ENCODE measurements at places on chromosomes 3 and 15.

DNA sequence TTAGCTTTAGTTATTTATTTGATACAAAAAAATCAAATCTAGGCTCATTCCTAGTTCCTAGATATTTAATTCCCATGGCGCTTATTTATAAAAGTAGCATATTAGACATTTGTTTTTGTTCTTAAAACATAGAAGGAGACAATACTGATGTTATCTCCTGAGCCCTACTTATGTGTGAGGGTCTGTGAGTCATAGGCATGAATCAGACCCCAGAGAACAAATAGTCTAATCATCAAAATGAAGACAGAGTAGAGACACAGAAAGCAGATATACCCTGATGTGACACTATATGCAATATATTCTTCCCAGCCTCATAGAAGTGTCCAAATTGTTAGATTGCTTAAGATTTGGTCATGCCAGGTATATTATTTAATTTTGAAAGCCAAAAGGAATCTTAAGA, 44.9 kb downstream of the PEX5L start:
- H3K27me3 ChIP-seq = no peaks in the 10 kb centered on the region
- no peaks in the 10 kb centered on the region for H3K36me3 ChIP-seq
- H3K27ac ChIP-seq = no peak overlapping the region
- no peak overlapping the region for H3K4me3 ChIP-seq

GRCh38 chr15:79523266-79523665, 91.1 kb downstream of the MINAR1 start:
- DNase-seq = no peak
- no peaks in the 10 kb centered on the region for H3K4me1 ChIP-seq
- no peaks in the 10 kb centered on the region for H3K36me3 ChIP-seq

GRCh38 chr3:195751560-195751959, 30.8 kb downstream of the MUC20 start:
- peaks cover 5% of the 10 kb centered on the region for H3K27me3 ChIP-seq
- no peak for DNase-seq
- H3K27ac ChIP-seq = no peak overlapping the region
- H3K4me3 ChIP-seq = no peak overlapping the region

DNA sequence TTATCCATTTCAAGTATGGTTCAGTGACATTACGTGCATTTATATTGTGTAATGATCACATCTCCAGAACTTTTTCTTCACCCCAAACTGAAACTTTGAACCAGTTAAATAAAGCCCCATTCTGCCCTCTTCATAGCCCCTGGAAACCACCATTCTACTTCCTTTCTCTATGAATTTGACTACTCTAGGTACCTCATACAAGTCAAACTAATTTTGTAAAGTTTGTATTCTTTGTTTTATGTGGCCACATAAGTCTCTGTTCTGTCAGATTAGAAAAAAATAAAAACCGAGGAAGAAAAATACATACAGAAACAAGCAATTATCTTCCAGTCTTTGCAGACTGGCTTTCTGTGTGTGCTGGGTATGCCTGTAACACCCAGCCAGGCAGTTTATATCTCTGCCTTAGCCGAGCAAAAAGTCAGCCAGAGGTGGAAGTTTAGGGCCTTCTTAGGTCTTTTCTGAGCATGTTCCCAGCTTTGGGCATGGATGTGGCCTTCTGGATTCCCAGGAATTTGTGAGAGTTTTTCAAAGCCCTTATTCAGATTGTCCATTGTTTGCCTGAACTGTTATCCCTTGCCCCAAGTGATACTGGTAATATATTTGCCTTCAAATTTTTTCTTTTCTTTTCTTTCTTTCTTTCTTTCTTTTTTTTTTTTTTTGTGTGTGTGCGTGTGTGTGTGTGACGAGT, 6.0 kb upstream of the GRAMD1C start:
- DNase-seq = no peak
- no peaks in the 10 kb centered on the region for H3K27me3 ChIP-seq
- no peak overlapping the region for H3K4me3 ChIP-seq
- peaks cover 10% of the 10 kb centered on the region for H3K4me1 ChIP-seq

DNA sequence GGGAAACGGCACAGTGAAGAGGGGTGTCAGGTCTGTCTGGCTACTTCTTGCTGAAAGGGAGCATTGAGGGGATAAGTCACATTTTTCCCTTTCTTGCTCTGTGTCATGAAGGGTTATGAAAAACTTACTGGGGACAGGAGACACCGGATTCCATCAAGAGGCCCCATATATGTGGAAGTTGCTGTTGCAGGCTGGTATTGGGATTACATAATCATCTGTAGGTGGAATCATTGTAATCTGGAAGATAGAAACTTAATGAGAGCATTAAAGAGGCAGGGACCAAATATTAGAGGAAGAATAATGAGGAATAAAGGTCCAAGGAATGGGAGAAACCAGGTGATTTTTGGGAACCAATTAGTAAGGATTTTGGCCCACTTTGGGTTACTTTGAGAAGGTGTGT, 4.2 kb upstream of the TCAIM start:
- H3K27ac ChIP-seq = no peak overlapping the region
- H3K36me3 ChIP-seq = peaks cover 2% of the 10 kb centered on the region
- H3K4me1 ChIP-seq = peaks cover 12% of the 10 kb centered on the region

DNA sequence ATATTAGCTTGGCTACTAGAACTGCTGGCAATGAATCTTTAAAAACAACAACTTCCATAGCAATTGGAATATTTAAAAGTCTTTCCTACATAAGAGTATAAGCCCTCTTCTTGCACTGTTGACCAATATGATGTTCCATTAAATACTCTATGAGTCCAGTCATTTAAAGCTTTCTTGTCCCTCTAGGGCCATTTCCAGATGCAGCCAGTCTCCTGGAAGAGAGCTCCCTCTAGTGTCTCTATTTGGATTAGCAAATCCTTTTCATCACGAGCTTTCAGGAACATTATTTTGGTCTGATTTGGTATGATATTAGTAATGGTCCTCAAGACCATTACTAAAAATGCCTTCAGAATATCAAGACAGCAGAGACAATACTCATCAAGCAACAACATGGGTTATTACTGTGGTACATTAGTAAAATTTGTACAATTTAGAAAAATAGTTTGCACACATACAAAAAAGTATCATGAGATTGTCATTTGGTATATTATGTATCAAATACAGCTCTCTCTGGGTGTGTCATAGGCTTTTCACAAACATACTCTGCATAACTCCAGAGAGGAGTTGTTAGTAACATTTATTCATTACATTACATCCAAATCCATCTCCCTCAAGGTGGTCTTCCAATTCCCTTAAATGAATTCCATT, 101.3 kb downstream of the DPH6 start:
- no peaks in the 10 kb centered on the region for H3K4me1 ChIP-seq
- no peak overlapping the region for H3K4me3 ChIP-seq
- no peak overlapping the region for H3K27ac ChIP-seq
- DNase-seq = no peak
- peaks cover 2% of the 10 kb centered on the region for H3K36me3 ChIP-seq

DNA sequence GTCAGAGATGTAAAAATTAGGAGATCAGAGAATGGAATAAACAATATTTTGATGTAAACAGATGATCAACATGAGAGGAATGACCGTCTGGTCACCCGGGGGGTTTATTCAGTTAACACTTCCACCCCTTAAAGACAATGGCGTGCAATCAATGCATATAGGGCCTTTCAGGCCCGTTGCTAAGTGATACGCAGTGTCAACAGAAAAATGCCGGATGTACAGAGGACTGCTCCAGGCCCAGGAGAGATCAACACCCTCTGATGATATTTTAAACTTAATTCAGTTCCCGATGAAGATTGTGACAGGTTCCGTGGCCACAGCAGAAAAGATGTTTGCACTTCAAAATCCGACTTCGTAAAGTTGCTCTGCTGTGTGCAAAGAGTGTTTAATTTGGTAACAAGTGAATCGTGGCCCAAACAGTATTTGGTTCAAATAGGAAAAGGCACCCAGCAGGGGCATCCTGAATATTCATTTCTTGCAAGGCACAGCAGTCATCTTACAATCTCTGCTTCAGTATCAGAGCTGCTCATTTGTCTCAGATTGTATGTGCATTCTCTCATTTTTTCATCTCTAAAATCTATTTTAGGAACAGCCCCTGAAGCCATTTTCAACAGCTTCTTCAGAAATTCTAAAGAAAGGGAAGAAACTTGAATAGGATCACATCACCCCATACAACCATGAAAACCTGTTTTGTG, 72.6 kb downstream of the FOXB1 start:
- H3K27ac ChIP-seq = peak overlapping the region; percentile 86
- H3K27me3 ChIP-seq = peaks cover 10% of the 10 kb centered on the region
- H3K4me3 ChIP-seq = peak overlapping the region; percentile 82
- H3K4me1 ChIP-seq = peaks cover 59% of the 10 kb centered on the region
- peak; percentile 8 for DNase-seq

GRCh38 chr15:100571592-100572167, 30.3 kb downstream of the LINS1 start:
- peaks cover 56% of the 10 kb centered on the region for H3K4me1 ChIP-seq
- H3K4me3 ChIP-seq = peak overlapping the region; percentile 51
- H3K27ac ChIP-seq = peak overlapping the region; percentile 95
- no peak for DNase-seq
- peaks cover 4% of the 10 kb centered on the region for H3K36me3 ChIP-seq

GRCh38 chr3:44974416-44974815, 1.6 kb downstream of the ZDHHC3 start:
- H3K27ac ChIP-seq = peak overlapping the region; percentile 44
- peaks cover 11% of the 10 kb centered on the region for H3K36me3 ChIP-seq
- peak overlapping the region; percentile 99 for H3K4me3 ChIP-seq
- DNase-seq = no peak
- peaks cover 65% of the 10 kb centered on the region for H3K4me1 ChIP-seq
- H3K27me3 ChIP-seq = no peaks in the 10 kb centered on the region

- H3K36me3 ChIP-seq = no peaks in the 10 kb centered on the region
- H3K27me3 ChIP-seq = peaks cover 10% of the 10 kb centered on the region
- H3K4me3 ChIP-seq = no peak overlapping the region
- no peak for DNase-seq
- no peaks in the 10 kb centered on the region for H3K4me1 ChIP-seq
These were observed 15.3 kb upstream of the RPL32 start for GRCh38 chr3:12856626-12857025.

- peak; percentile 8 for DNase-seq
- no peaks in the 10 kb centered on the region for H3K36me3 ChIP-seq
- no peak overlapping the region for H3K27ac ChIP-seq
These were observed 29.0 kb downstream of the CCDC33 start for GRCh38 chr15:74265046-74265639.

GRCh38 chr15:26259581-26259980, 396.5 kb upstream of the ATP10A start:
- H3K36me3 ChIP-seq = no peaks in the 10 kb centered on the region
- no peak for DNase-seq
- no peak overlapping the region for H3K27ac ChIP-seq

DNA sequence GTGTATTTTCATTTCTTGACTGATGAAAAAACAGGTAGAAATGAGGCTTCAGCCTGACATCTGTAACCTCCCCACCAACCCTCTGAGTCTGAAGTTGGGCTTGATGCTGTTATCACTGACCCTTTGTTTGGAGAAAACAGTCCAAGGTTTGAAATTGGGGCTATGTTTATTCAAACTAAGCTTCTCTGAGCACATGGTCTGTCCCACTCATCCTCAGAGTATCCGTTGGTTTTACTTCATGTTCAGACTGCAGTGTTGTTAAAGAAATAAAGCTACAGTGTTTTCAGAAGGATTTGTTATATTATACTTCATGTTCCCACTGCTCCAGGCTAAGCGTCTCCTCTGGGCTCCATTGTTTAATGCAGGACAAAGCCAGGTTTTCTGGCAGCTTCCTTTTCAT, 6.0 kb downstream of the MAPKBP1 start:
- H3K36me3 ChIP-seq = no peaks in the 10 kb centered on the region
- H3K27me3 ChIP-seq = no peaks in the 10 kb centered on the region

DNA sequence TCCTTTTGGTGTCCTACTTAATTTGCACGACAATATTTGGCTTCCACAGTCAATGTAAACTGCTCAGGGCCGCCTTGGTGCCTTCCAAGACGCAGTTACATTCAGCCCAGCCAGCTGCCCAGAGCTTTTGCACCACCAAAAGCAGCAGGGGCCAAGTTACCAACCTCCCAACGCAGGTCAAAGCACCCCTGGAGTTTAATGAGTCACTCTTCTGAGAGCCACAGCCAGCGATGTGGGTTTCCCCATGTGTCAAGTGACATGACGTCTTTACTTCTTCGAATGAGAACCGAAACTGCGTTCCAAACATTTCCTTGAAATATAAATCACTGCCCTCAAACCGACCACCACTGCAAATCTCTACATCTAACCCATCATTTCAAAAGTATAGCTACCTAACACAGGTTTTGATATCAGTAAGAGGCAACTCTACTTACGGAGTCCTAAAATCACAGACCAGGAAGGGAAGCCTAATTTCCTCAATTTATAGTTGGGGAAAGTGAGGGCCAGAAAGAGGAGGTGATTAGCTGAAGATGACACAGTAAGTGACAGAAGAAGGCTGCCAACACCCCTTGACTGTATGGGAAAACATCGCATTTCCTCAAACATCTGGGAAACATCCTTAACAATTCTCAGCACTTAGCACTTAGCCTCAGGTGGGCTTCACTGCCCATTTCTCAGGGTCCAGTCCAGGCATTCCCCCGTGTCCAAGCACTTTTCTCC, 24.5 kb downstream of the MB21D2 start:
- peak overlapping the region; percentile 57 for H3K4me3 ChIP-seq

DNA sequence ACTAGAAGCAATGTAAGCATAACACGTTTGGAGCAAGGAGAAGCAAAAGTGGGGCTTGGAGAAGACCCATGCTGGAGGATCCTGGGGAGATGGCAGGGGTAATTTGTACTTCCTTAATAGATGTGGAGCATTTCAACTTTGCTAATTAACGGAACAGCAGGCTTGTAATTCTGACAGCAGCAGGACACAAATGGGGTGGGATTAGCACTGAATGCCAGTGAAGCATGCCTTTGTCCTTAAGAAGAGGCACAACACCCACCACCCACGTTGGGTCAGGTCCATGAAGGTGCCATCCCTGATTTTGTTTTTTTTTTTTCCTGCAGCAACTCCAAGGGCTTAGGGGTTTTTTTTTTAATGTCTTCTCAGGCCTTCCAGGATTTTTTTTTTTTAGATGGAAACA, 231.9 kb upstream of the ROPN1 start:
- DNase-seq = no peak
- no peaks in the 10 kb centered on the region for H3K36me3 ChIP-seq
- H3K4me1 ChIP-seq = no peaks in the 10 kb centered on the region
- H3K4me3 ChIP-seq = no peak overlapping the region

Data from activated T-cell treated with anti-CD3 and anti-CD28 coated beads, Interleukin-2, amount 50 U/mL, for 72 hours (primary cell).